Stimulated activated CD8-positive, alpha-beta memory T cell treated with anti-CD3 and anti-CD28 coated beads, Interleukin-2, amount 100 ng/mL, for 1 hour (primary cell): ENCODE measurements at places on chromosomes 12 and 14.
A peak's percentile ranks its signal among the peaks of the same experiment; 100 is the strongest.

GRCh38 chr12:49471557-49471956 is 67.3 kb upstream of the KCNH3 start:
- DNase-seq = no peak

- no peak for DNase-seq
Measured at GRCh38 chr14:53523226-53523625, 370.1 kb upstream of the DDHD1 start.

DNA sequence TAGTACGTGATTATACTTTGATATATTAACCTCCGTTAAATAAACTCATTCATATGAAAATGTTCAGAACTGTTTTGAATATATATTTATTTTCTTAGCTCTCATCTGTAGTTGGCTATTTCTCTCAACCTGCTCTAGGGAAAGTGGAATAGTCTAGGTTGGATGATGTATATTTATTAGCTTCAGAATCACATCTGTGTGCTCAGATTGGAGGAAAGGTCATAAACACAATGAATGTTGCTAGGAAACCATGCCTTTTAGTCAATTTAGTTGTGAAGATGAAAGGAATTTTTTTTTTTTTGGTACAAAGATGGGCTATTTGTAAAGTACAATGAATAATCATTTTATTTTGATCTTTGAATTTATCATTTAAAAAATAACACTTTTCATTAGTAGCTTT is 439.1 kb downstream of the FOXG1 start:
- DNase-seq = no peak

DNA sequence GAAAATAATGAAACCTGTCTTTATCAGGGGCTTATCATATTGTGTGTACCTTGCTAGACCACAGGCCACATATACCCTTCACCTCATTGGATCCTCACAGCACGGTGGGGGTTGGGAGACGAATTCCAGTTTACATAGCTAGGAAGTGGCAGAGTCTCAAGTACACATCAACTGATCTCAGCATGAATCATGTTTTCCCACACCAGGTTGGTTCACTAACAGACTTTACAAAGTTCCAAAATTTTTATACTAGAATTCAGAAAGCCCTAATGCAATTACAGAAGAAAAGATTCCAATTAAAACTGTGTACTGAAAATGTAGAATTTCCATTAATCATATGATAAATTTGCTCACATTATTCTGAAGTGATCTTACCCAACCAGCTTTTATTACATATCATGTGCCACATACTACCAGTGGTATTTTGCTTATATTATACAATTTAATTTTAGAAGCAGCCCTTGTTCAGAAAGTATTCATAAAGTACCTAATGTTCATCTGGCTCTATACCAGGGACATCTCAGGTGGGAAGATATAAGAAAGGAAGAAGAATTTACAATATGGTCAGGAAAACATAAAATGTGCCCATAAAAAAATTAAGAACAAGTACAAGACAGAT is 196.2 kb downstream of the ITPR2 start:
- no peak for DNase-seq

DNA sequence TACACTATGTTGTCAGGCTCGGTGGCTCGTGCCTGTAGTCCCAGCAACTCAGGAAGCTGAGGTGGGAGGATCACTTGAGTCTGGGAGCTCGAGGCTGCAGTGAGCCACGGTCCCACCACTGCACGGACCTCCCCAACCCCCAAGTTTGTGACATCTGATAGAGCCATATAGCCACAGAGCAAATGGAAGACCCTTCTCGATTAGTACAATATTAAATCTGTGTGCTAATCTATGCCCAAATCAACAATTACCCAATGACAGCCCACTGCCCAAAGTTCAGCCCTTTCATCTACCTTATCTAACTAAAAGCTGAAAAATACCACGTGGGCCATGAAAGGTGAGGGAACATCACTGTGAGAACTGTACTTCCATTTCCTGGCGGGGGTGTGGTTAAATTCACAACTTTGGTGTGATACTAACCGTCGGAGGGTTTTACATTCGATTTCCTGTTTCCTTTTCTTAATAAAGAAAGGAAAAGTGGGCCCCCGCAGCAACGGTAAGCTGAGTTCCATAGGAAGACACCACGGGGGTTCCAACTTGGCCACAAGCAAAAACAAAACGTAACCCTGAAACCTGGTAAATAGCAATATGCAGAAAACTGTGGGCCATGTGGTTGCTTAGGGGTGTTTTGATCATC is 31.2 kb upstream of the FOS start:
- peak; percentile 21 for DNase-seq

DNA sequence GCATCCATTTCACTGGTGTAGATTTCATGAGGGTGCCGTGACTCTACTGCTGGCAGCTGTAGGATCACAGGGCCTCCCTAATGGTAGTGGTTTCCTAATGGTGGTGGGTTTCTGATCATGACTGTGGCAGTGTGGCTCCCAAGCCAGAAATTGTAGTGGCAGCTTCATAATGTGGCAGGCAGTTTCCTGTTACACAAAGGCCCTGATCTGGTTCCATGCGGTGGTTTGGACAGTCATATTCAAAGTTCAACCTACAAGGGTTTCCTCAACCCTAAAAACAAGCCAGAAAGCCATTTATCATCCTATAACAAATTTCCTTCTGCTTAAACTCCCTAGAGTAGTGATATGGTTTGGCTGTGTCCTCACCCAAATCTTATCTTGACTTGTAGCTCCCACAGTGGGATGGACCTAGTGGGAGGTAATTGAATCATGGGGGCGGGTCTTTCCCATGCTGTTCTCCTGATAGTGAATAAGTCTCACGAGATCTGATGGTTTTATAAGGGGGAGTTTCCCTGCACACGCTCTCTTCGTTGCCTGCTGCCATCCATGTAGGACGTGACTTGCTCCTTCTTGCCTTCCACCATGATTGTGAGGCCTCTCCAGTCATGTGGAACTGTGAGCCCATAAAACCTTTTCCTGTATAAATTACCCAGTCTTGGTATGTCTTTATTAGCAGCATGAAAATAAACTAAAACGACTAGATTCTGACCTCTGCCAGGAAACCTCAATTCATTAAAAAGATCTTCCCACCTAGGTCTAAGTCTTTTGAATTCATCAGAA is 257.1 kb downstream of the EFCAB11 start:
- no peak for DNase-seq

GRCh38 chr12:49188201-49188915 is 522 bp downstream of the TUBA1A start:
- DNase-seq = peak; percentile 42

GRCh38 chr12:97250483-97250882 is 212.1 kb upstream of the RMST start:
- no peak for DNase-seq

DNA sequence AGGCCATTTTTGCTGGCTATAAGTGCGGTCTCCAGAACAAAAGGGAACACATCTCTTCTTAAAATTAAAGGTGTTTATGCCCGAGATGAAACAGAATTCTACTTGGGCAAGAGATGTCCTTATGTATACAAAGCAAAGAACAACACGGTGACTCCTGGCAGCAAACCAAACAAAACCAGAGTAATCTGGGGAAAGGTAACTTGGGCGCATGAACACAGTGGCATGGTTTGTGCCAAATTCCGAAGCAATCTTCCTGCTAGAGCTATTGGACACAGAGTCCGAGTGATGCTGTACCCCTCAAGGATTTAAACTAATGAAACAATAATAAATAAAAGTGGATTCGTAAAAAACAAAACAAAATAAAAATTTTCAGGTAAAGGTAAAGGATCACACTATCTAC is 33.4 kb downstream of the PKP2 start:
- no peak for DNase-seq

DNA sequence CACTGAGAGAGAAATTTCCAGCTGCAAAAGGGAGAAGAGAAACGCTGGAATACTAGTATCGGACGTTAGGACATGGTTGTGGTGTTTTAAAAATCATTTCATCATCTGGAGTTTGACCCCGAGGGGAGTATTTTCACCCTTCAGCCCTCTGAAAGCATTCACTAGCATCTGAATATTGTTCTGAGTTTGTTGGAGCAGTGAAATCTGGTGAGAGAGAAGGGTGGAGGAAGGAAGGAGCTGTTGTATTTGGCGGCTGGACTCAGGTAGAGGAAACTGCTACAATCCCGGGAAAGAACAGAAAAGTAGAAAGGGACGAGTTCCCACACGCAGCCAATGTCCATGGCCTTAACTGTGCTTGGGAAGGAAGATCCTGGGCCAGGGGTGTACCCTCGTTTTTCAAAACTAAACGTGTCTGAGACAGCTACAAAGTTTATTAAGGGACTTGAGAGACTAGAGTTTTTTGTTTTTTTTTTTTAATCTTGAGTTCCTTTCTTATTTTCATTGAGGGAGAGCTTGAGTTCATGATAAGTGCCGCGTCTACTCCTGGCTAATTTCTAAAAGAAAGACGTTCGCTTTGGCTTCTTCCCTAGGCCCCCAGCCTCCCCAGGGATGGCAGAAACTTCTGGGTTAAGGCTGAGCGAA is 896 bp upstream of the CDKN1B start:
- no peak for DNase-seq

- DNase-seq = no peak
Measured at GRCh38 chr14:36365766-36366165, 45.3 kb upstream of the MBIP start.

- no peak for DNase-seq
Measured at GRCh38 chr14:89187501-89187900, 229.5 kb downstream of the FOXN3 start.

DNA sequence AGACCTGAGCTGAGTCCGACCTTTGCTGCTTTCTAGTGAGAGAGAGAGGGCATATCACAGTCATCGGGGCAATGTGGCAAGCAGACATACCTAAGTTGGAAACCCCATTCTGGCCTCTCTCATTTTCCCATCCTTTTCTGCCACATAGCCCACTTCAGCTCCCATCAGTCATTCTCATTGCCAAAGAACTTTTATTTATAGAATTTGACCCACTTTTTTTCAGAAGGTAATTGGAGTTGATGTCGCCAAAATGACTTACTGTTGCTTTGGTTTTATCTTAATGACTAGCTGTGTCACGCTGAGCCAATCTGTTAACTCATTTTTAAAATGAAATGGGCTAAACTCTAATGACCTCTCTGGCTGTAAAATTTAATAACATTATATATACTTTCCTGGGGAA is 63.9 kb upstream of the RMST start:
- no peak for DNase-seq

DNA sequence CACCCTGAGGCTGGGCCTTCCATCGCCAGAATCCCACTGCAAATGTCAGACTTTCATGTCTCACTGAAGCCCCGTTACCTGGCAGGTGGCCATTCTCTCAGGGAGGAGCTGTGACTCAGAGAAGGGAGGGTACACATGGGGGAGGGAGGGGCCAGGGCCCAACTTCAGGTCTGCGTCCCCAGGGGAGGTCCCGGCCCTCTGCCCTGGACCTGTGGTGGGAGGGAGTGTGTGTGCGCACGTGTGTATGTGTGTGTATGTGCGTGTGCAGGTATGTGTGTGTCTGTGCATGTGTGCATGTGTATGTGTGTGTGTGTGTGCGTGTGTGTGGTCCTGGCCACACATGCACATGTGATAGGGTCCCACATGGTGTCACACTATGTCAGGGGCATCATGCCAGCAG is 50.9 kb downstream of the MVK start:
- no peak for DNase-seq

DNA sequence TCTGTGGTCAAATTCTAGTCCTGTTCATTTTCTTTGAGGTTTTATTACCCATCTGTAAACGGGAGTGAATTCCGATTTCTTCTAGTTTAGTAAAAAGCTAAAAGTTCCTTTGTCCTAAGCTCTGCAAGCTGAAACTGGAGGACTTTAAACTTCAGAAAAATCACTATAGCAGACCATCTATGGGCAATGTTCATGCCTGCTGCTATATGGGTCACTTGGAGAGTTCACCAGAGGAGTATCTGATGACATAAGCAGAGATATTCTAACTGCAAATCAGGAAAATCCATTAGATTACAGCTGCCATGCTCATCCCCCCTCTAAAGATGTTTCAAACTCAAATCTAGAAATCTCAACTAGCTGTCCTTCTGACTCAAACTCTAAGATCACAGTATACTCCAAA is 193.0 kb upstream of the RTL1 start:
- DNase-seq = no peak

- DNase-seq = no peak
Measured at GRCh38 chr14:31360919-31361662, 59.3 kb downstream of the HEATR5A start.

DNA sequence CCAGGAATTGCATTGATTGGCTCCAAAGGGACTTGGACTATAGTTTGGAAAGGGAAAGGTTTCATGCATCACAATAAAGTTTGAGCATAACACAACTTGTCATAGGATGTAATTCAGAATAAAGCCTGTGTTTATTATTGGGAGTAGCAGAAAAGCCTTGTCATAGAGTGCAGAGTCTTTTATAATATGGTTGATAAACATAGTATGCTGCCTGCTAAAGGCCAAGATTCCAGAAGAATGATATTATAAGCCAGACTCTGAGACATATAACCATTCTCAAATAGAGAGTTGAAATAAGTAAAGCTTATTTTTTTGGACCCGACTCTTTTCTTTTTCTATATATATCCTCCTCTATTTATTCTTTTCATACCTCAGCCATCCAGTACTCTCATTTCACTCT is 207.3 kb downstream of the LRIG3 start:
- no peak for DNase-seq

DNA sequence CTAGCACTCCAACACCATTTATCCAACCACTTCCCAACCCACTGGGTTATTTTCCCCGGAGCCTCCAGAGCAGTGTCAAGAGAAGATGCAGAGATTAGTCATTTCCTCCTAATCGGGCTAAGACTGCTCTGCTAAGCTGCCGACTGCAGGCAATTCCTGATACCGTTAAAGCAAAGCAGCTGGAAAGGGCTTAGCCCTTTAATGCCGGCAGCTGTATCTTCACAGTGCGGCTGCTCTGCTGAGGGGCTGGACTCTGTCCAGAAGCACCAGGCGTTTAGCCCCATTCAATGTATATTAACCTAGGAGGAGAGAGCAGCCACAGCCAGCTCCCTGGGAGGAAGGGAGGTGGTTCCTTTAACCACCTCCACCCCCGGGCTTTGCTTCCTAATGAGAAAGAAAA is 11.1 kb downstream of the AQP6 start:
- DNase-seq = no peak

DNA sequence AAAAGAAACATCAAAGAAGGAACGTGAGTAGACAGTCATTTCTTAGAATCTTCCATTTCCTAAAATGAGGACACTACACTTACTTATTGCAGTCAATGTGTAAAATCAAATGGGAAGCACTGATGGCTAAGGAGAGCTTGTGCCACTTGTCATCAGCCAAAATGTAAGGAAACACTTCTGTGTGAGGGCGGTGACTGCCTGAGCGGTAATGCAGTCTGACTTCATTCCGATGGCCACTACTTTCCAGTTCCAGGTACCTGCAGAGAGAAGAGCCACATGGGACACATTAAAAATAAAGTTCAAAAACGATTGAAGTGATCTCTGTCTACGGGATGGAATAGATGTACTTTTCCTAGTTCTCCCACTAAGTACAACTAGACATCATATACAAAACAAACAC is 96.3 kb downstream of the NELL2 start:
- DNase-seq = no peak

- no peak for DNase-seq
Measured at GRCh38 chr14:90556012-90556477, 159.2 kb downstream of the CALM1 start.

- no peak for DNase-seq
Measured at GRCh38 chr12:52570511-52570910, 3.1 kb downstream of the KRT74 start.

GRCh38 chr14:93693914-93694313 is 94.4 kb downstream of the PRIMA1 start:
- DNase-seq = no peak

- DNase-seq = no peak
Measured at GRCh38 chr12:4441355-4442335, 4.0 kb downstream of the FGF6 start.
